ENCODE measurements at places on chromosomes 6 and 20.

DNA sequence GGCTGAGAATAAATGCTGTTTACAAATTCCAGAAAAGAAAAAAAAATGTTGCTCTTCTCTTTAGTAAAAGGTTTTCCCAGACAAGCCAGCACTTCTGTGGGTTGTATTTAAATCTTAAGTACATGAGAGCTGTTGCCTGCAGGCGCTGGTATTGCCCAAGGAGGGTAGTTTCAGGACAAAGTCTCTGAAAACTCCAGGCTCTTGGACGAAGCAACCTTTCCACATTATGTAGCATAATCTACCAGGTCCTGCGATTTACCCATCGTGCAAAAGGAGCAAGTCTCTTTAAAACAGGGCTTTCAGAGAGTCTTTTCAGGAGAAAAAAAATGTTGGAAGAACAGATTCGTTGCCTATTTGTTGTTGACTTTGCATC is 65.6 kb downstream of the PLG start:
- DNase-seq, result no peak

DNA sequence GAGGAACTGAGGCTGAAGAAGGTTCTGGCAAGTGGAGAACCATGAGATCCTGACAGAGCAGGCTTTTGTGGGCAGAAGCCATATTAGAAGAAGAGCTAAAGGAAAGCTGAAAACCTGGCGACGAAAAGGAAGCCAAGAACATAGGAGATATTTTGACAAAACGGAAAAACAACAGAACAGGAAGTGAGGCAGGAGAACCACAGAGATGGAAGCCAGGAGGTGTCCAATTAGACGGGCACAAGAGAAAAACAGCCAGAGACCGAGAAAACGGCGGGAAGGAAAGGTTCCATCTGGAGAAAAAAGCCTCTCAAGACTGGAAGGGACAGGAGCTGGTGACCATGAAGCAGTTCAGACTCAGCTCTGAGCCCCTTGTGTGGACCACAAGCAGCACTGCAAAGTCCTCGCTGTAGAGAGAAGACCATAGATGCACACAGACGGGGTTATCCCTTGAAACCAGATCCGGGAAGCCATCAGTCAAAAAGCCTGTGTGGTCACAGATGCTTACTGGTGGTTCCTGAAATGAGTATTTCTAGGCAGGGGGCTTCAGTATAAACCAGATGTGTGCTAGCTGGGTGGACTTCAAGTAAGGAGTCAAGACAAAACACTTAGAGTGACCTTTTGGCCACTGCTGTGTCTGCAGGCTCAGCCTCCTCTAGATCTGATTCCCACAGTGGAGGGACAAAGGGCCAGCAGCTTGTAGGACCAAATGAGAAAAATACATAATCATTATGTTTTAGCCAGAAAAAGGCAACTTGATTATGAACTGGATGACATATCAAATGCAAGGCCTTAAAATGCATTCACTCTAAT is 30.7 kb downstream of the SSR1 start:
- no peak for DNase-seq

- no peak for DNase-seq
Observed at GRCh38 chr6:41940759-41941279, 789 bp downstream of the CCND3 start.

- no peak for DNase-seq
Observed at GRCh38 chr6:130132286-130132701, 90.5 kb downstream of the SAMD3 start.

GRCh38 chr20:18973529-18974173 is 160.1 kb downstream of the SCP2D1 start:
- peak; percentile 10 for DNase-seq

DNA sequence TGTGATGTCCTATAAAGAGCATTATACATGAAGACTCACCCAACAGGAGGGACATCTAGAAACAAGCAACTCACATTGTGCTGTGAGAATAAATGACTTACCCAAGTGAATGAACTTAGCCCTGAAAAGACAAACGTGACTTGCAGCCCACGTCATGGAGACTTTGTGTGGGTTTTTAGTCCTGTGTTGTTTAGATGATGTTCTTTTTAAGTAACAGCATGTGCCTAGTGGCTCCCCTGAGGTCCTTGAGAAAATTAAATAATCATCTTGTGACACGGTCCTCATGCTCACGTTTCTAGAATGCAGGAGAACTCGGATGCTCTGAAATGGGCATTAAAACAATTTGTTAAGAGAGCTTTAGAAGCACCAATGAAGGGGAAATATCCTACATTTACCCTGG is 165.1 kb downstream of the SASH1 start:
- DNase-seq, result peak; percentile 97

DNA sequence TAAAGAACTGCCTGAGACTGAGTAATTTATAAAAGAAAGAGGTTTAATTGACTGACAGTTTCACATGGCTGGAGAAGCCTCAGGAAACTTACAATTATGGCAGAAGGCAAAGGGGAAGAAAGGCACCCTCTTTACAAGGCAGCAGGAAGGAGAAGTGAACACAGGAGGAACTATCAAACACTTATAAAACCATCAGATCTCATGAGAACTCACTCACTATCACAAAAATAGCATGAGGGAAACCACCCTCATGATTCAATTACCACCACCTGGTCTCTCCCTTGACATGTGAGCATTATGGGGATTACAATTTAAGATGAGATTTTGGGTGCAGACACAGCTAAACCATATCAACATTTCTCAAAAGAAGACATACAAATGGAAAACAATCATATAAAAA is 266.3 kb downstream of the EPM2A start:
- DNase-seq, result no peak

- DNase-seq, result no peak
Observed at GRCh38 chr6:129628101-129628815, 81.7 kb downstream of the ARHGAP18 start.

DNA sequence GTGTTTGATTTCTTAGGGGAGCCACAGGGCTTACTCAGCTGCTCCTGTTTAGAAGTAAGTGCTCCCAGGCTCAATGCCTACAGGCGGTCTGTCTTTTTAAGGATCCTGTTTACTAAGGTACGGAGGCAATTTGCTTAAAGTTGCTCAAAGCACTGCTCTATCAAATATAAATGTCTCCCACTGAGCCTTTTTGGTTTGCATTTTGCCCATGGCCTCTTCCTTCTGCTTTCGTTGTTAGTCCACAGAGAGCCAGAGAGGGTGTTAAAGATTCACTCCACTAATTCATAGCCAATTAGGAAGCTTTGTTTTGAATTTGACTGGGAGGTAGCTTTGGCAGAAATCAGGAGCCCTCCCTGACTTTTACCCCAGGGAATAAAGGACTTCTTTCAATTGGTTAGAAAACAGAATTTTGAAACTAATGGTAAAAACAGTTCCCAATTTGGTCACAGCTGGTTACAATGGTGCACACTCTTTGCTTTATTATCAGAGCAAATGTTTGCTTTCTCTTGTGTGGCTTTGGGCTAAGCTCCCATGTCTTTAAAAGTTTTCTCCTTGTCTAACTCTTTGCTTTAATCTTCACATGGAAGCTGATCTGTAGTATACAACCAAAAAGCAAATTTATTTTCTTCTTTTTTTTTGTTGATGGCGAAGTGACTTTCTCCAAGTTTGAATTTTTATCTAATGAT is 126.2 kb downstream of the IMPG1 start:
- DNase-seq, result no peak

- DNase-seq, result no peak
Observed at GRCh38 chr6:169426611-169427010, 173.0 kb upstream of the THBS2 start.

DNA sequence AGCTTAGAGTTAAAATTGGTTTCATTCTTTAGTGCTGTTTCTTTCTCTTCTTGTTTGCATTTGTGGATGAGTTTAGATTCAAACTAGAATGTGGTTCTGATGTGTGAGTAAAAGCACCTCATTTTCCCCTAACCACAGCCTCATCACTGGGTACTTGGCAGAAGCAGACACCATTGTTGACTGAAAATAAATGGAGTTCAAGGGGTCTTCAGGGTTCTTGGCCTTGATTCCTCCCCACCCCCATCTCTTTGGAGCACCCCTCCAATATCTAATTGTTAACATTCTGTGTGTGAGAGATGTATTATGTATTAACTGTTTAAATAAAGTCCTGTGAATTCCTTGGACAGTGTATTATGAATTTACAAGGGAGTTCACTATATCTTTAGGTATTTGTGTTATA is 59.6 kb downstream of the JARID2 start:
- no peak for DNase-seq

DNA sequence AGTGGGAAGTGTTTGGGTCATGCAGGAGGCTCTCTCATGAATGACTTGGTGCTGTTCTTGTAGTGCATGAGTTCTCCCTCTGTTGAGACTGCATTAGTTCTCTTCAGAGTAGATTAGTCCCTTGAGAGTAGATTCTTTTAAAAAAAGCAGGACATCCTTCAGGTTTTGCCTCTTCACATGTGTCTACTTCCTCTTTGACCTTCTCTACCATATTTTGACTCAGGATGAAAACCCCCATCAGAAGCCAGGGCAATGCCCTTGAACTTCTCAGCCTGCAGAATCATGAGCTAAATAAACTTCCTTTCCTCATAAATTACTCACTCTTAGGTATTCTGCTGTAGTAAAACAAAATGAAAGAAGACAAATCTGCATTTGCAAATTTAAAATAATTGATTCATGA is 170.3 kb downstream of the CD109 start:
- DNase-seq, result no peak

GRCh38 chr6:6003621-6004366 is 2.9 kb downstream of the NRN1 start:
- DNase-seq, result peak; percentile 62

- DNase-seq, result peak; percentile 92
Observed at GRCh38 chr6:52503851-52504781, 72.7 kb downstream of the TRAM2 start.

GRCh38 chr6:93059911-93060310 is 359.4 kb downstream of the EPHA7 start:
- DNase-seq, result no peak

- DNase-seq, result no peak
Observed at GRCh38 chr6:33914645-33915044, 110.8 kb upstream of the MLN start.

- DNase-seq, result no peak
Observed at GRCh38 chr20:61619751-61620150, 367.7 kb downstream of the CDH4 start.

GRCh38 chr6:163314791-163315470 is 99.6 kb upstream of the QKI start:
- DNase-seq, result no peak

GRCh38 chr6:151948002-151948743 is 140.7 kb downstream of the ESR1 start:
- DNase-seq, result peak; percentile 9

DNA sequence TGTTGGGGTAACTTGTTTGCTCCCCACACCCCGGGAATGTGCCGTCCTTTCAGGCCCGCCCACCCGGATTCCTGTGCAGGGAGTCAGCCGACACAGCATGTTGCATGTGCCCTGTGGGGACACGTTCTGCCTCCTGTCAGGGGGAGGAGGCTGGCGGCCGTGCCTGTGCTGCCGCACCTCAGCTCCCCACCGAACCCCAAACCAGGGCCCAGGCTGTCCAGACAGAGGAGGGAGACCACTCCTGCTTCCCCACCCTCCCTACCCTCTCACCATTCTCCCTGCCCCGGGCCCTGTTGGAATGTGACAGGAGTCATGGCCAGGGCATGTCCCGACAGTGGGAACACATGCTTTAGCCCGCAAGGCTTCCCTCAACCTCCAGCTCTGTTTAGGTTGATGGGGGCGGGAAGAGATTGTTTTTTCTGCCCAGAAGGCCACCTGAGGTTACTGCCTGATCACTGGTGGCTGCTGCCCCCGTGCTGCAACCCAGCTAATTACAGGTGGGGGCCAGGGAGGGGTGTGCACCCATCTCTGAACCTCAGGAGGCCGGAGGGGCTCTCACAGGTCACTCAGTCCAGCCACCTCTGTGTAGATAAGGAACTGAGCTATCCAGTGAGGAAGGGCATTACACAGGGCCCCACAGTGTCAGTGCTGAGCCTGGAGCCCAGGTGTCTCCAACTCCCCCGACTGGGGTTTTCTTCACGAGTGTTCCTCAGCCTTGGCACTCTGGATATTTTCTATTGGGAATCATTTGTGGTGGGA is 13.6 kb downstream of the LRRC73 start:
- DNase-seq, result peak; percentile 62

- no peak for DNase-seq
Observed at GRCh38 chr6:132471787-132472186, 41.1 kb downstream of the STX7 start.

- DNase-seq, result no peak
Observed at GRCh38 chr20:35000311-35000921, 44.7 kb downstream of the MYH7B start.

DNA sequence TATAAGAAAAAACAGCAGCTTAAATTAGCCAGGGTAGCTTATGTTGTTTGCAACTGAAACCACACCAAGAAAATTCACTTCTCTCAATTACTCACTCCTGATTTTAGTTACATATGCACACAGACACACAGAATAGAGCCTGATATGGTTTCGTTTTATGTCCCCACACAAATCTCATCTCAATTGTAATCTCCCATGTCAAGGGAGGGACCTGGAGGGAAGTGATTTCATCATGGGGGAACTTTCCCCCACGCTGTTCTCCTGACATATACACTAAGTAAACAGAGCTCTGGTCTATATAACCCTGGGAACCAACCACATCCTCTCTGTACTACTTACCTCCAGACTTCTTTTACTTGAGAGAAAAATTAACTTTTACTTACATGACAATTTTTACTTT is 9.8 kb downstream of the OR12D1 start:
- DNase-seq, result no peak

DNA sequence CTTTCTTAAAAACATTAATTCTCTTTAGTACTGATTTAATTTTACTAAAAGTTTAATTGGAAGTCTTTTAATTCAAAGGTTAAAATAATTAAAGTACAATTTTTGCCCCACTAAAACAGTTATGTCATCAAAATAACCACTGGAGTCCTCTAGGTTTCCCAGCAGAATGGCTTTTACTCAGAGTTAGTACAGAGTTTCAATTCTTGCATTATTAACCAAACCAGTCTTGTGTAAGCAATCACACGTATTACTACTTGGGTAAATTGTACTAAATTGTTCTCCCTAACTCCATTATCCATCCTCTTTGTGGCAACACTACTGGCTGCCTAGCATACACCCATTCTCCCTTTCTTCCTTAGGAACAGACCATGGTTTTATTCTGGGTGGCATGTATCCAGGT is 36.9 kb downstream of the CDK19 start:
- DNase-seq, result no peak

DNA sequence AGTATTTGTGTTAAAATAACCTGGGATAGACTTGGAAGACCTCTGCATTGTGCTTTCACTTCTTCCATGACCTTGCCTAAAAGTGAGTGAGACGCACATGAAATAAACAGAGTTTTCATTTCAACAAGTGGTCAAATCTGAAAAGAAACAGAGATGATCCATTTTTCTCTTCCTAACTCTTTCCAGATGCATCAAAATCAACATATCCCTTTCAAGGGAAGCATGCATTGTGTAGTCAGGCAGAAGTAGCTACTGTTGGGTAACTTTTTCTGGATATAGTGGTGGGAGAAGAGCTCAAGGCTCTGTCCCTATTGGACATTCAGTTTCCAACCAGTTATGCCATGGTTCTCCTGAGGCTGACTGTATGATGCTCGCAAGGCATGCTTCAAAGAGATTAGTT is 233.0 kb upstream of the JAG1 start:
- peak; percentile 38 for DNase-seq

DNA sequence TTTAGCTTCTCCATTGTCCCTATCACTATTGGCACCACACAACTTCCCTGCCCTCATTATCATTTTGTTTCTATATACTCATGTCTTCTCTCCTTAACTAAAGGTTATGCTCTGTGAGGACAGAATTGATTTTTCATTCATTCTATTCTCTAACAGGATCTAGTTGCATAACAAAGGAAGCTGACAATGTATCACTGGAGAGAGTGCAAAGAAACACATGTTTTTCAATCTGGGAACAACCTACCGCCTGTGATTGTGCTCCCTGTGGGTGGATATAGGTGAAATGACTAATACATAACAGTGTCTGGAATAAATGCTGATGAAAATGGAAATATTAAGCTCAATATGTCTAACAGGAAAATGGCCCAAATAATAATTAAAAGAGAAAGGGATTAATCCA is 56.6 kb downstream of the COL12A1 start:
- peak; percentile 84 for DNase-seq

Measured in fibroblast of mammary gland (primary cell).